ENCODE measurements at places on chromosomes 2 and 18. TPM values are rescaled to one million over a fixed set of nuclear protein-coding genes. Genes with fewer than 3 reads are reported as not detected.

DNA sequence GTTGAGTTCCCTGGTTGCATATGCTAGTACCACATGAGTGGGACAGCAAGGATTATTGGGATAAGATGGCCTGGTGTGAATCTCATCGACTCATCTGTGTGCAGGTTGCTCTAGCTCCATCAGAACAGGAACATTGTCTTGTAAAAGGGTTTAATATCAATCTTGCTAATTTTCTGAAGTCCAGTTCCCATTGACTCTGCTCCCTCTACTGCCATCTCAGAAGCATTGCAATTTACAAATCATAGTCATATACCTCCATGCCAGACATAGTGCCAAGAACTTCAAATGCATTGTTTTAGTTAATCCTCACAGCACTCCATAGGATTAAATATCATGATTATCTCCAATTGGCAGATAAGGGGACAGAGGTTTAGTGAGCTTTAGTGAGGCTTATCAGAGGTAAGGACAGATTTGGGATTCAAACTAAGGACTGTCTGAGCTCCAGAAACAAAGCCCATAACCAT lies 4.8 kb upstream of the STAT4 start:
- H3K36me3 ChIP-seq: no peaks in the 10 kb centered on the region
- no peaks in the 10 kb centered on the region for H3K27me3 ChIP-seq
- no peaks in the 10 kb centered on the region for H3K4me1 ChIP-seq
- H3K27ac ChIP-seq: no peak overlapping the region
- H3K4me3 ChIP-seq: no peak overlapping the region

The RBKS gene
- 1.9 TPM for total RNA-seq

- H3K36me3 ChIP-seq: no peaks in the 10 kb centered on the region
- no peak overlapping the region for H3K27ac ChIP-seq
- H3K4me3 ChIP-seq: no peak overlapping the region
Measured at GRCh38 chr2:105765415-105766299, 20.9 kb downstream of the NCK2 start.

- no peak for DNase-seq
- no peak overlapping the region for H3K4me3 ChIP-seq
- no peaks in the 10 kb centered on the region for H3K4me1 ChIP-seq
- H3K27me3 ChIP-seq: no peaks in the 10 kb centered on the region
- H3K36me3 ChIP-seq: no peaks in the 10 kb centered on the region
Measured at GRCh38 chr2:36277881-36278523, 77.6 kb upstream of the CRIM1 start.

The PRKAG3 gene
- total RNA-seq: not detected

DNA sequence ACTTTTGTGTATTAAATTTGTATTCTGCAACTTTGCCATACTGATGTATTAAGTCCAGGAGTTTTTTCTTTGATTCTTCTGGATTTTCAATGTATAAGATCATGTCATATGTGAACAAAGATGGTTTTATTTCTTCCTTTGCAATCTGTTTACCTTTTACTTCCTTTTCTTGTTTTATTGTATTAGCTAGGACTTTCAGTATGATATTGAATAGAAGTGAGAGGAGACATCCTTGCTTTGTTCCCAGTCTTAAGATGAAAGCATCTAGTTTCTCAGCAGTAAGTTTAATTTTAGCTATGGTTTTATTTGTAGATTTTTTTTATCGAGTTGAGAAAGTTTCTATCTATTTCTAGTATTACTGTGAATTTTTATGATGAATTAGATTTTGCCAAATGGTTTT lies 25.5 kb downstream of the VRK2 start:
- no peaks in the 10 kb centered on the region for H3K27me3 ChIP-seq
- H3K27ac ChIP-seq: no peak overlapping the region
- no peak for DNase-seq

DNA sequence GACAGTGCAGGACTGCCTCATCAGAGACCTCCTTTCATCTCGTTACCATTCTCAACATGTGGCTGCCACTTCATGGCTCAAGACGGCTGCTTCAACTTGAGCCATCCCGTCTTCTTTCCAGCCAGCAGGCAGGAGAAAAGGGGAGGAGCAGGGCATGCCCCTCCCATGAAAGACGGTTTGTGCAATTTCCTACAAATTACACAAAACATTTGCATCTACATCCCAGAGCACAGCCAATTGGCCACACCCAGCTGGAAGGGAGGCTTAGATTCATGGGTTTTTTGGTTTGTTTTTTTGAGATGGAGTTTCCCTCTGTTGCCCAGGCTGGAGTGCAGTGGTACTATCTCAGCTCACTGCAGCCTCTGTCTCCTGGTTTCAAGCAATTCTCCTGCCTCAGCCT lies 11.8 kb downstream of the UCN start:
- no peak overlapping the region for H3K27ac ChIP-seq
- H3K4me1 ChIP-seq: no peaks in the 10 kb centered on the region
- H3K4me3 ChIP-seq: no peak overlapping the region
- H3K36me3 ChIP-seq: no peaks in the 10 kb centered on the region
- H3K27me3 ChIP-seq: no peaks in the 10 kb centered on the region

GRCh38 chr2:5188636-5189035 lies 503.5 kb upstream of the SOX11 start:
- H3K36me3 ChIP-seq: no peaks in the 10 kb centered on the region
- no peaks in the 10 kb centered on the region for H3K27me3 ChIP-seq
- DNase-seq: no peak
- H3K4me1 ChIP-seq: no peaks in the 10 kb centered on the region
- no peak overlapping the region for H3K4me3 ChIP-seq

The GRHL1 gene
- 2.7 TPM for total RNA-seq

GRCh38 chr2:35794796-35795450 lies 560.7 kb upstream of the CRIM1 start:
- no peaks in the 10 kb centered on the region for H3K27me3 ChIP-seq
- no peaks in the 10 kb centered on the region for H3K36me3 ChIP-seq
- no peak for DNase-seq
- no peak overlapping the region for H3K4me3 ChIP-seq

DNA sequence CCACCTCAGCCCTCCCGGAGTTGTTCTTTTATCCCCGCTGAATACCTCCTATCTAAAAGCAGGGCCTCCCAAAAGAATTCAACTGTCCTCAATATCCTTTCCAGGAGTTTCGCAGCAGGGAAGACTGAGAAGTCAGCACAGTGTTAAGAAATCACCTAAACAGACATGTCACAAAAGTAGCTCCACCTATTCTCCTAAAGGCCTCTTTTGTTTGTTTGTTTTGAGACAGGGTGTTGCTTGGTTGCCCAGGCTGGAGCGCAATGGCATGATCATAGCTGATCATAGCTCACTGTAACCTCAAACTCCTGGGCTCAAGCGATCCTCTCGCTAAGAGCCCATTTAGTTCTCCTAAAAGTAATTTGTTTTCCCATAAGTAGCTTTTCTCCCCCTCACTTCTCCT lies 53.8 kb downstream of the TEX44 start:
- no peaks in the 10 kb centered on the region for H3K36me3 ChIP-seq
- no peak overlapping the region for H3K27ac ChIP-seq
- H3K27me3 ChIP-seq: no peaks in the 10 kb centered on the region
- H3K4me3 ChIP-seq: no peak overlapping the region

- H3K27ac ChIP-seq: no peak overlapping the region
- peaks cover 34% of the 10 kb centered on the region for H3K27me3 ChIP-seq
- H3K36me3 ChIP-seq: no peaks in the 10 kb centered on the region
Measured at GRCh38 chr18:79384151-79384807, 11.5 kb upstream of the NFATC1 start.

- no peaks in the 10 kb centered on the region for H3K4me1 ChIP-seq
- H3K27ac ChIP-seq: no peak overlapping the region
- no peak overlapping the region for H3K4me3 ChIP-seq
- H3K36me3 ChIP-seq: peaks cover 62% of the 10 kb centered on the region
Measured at GRCh38 chr2:39266916-39267434, 23.2 kb upstream of the CDKL4 start.
